Cerebellar nuclear complex (tissue), 1 donor: ENCODE measurements at places on chromosomes 7 and 10.

GRCh38 chr10:102626026-102626685 lies 18.1 kb upstream of the TRIM8 start:
- DNase-seq, result no peak

GRCh38 chr10:118511711-118512110 lies 83.7 kb downstream of the PRLHR start:
- DNase-seq, result no peak

GRCh38 chr10:78717200-78717599 lies 351.6 kb upstream of the ZMIZ1 start:
- no peak for DNase-seq

GRCh38 chr10:24249829-24250415 lies 41.0 kb downstream of the KIAA1217 start:
- no peak for DNase-seq

DNA sequence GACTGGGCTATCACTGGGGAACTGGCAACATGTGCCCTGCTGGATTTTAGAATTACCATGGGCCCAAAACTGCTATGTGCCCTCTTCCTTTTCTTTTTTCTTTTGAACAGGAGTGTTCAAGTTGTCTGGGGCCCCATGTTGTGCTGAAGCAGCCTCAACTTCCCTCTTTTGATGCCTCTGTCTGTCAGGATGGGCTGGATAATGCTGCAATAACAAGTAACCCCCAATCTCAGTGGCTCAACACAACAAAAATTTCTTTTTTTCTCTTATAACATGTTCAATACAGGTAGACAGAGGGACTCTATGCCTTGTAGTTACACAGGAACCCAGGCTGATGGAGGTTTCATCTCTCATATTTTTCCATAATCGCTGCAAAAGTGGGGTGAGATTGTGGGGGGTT lies 8.2 kb upstream of the PCBD1 start:
- DNase-seq, result no peak

- DNase-seq, result no peak
Measured at GRCh38 chr7:40419806-40420205, 285.0 kb downstream of the SUGCT start.

DNA sequence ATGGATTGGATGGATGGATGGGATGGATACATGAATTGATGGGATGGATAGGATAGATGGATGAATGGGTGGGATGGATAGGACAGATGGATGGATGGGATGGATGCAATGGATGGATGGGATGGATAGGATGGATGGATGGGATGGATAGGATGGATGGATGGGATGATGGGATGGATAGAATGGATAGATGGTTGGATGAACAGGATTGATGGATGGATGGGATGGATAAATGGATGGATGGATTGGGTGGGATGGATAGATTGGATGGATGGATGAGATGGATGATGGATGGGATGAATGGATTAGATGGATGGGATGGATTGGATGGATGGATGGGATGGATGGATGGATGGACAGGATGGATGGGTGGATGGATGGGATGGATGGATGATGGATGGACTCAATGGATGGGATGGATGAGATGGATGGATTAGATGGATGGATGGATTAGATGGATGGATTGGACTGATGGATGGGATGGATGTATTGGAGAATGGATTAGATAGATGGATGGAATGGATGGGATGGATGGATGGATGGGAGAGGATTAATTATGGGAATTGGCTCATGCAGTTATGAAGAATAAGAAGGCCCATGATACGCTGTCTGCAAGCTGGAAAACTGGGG lies 136.4 kb downstream of the ADAM12 start:
- DNase-seq, result no peak

GRCh38 chr10:118939211-118940007 lies 90.1 kb upstream of the NANOS1 start:
- DNase-seq, result no peak
